ENCODE measurements at places on chromosomes 4 and X.

DNA sequence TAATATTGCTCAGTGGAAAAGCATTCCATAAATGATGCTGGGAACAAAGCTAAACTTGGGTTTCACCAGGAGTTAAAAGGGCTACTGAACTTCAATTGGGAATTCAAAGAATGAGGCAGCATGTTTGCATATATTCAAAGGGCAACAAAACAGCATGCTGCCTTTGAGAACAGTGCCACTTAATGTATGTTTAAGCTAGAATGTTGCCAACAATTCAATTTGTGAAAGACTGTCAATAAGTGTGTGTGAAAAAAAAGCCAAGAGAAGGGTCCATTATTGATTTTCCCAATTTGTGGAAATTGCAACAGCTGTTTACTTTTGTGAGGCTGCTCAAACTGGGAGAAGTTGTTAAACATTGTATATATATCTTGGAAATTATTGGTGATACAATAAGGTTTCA lies 701.9 kb upstream of the ACTRT1 start:
- no peak for DNase-seq

GRCh38 chr4:121676345-121677075 lies 20.3 kb downstream of the ANXA5 start:
- no peak for DNase-seq

DNA sequence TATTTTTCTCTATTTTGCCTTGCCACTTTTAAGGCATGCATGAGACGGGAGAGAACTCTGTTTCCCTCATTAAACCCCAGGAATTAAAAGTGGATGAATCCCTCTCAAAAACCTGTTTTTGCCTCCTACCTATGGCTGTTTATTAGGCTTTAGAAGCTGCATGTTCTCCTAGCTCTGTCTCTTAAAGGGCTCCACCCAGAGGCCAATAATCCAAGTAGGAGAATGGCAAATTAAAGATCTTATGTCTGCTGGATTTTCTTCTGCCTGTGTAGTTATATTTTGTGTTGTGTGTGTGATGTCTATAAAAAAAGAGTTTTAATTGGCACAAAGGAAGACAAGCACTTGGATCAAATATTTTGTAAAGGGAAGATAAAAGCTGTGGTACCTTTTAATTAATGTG lies 32.4 kb downstream of the MAGEC1 start:
- DNase-seq: no peak

GRCh38 chr4:17033025-17033767 lies 134.8 kb upstream of the LDB2 start:
- DNase-seq: no peak

DNA sequence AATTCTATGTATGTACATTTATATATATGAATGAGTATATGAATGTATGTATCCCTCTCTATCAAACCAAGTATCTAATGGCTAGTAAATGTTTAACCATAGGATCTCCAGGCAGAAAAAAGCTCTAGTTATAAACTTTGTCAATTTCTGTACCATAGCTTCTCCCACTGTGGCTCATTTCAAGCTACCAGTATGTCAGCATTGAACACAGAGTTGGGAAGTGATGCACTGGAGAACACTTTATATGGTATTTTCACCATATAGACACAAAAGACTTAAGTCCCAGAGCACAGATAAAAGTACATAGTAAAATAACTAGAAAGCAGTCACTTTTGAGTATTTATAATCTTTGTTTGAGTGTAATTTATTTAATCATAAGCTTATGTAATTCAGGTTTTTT lies 53.9 kb upstream of the ATP8A1 start:
- no peak for DNase-seq

DNA sequence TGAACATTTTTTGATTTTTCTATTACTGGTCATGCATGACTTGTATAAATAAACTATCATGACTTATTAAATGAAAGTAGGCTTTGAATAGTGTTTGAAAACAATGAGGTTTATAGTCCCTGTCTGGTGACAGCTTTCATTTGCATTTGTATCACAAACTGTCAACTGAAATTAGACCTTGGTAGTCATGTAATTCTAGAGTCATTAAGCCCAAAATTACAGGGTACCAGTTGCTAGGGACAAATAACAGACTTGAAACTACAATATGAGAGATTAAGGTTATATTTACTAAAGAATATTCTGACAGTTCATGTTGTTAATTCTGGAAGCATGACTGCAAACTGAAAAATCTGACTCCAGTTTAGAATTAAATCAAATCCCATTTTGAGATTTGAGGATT lies 9.2 kb upstream of the VAMP7 start:
- no peak for DNase-seq

DNA sequence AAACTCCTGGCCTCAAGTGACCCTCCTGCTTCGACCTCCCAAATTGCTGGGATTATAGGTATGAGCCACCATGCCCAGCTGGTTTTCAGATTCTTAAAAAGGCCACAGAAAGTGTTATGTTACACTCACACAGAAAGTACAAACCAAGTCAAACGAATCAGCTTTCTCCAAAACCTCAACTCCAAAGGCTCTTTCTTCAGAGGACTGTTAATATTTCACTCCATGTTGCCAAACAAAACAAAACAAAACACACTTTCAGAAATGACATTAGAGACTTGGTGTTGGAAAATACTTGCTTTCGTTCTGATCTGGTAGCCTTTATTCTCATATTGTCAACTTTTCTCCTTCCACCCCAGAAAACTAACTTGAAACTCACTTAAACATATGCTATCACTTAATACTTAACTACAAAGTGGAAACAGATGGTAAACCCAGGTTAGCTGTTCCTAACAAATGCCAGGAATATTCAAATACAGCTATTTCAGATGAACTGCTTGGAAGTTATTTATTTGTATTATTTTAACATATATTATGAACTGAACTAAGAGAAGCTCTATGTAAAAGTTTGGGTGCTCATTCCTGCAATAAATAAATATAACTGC lies 34.7 kb downstream of the RLIM start:
- DNase-seq: no peak

DNA sequence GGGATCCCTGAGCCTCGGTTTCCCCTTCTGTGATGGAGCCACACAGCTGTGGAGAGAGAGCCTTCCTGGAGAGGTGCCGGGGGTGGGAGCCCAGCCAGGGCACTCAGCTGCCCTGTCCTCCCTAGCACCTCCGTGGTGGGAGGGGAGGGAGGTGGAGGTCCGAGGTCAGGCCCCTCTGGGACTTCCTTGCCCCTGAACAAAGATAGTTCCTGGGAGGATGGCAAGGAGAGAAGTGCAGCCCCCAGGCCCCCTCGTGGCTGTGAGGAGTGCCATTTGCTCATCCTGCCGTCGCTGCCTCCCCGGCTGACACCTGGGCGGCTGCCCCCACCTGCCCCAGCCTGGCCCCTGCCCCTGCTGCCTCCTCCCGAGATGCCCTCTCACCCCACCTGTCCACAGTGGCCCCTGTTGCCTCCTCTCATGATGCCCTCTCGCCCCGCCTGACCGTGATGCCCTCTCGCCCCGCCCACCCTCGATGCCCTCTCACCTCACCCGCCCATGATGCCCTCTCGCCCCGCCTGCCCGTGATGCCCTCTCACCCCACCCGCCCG lies 12.7 kb downstream of the DOK7 start:
- DNase-seq: no peak

DNA sequence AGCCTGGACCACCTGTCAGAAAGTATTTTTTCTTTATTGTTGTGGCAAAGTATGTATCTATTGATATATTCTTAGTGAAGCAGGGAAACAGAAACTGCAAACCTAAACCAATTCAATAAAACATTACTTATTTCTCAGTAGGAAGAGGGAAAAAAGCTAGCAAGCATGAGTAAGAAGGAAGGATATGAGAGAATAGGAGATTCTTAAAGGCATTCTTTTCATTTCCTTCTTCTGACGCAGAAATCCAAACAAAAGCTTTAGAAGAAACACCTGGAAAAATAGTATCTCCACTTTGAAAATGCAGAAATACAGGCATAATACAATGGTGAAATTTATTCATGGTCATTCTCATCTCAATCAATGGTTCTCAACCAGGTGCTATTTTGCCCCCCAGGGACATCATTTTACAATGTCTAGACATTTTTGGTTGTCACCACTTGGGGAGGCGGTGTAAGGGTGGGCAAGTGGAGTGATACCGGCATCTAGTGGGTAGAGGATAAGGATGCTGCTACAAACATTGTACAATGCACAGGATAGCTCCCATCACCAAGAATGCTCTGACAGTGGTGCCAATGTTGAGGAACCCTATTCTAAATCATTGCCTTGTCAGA lies 21.7 kb upstream of the ATXN3L start:
- no peak for DNase-seq

DNA sequence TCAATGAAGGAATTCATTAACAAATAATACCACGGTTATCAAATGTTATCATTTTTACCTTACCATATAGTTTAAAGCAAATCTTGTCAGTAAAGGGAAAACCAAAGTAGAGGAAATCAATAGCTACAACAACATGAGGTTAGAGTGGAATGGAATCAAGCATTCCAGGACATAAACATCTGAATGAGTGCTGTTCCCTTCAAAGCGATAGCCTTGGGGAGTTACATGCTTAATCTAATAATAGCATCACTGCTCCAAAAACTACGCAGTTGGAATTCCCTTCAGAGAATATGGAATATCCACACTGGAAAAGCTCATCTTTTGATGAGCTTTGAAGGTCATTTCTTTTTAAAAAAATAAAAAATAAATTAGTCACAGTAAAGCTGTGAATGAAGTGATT lies 31.2 kb downstream of the PDE5A start:
- DNase-seq: no peak

GRCh38 chr4:18698119-18698883 lies 676.7 kb upstream of the LCORL start:
- no peak for DNase-seq
